ENCODE measurements at places on chromosomes 3 and 15.

GRCh38 chr3:171556148-171556547 lies 95.9 kb upstream of the TNIK start:
- DNase-seq = no peak

DNA sequence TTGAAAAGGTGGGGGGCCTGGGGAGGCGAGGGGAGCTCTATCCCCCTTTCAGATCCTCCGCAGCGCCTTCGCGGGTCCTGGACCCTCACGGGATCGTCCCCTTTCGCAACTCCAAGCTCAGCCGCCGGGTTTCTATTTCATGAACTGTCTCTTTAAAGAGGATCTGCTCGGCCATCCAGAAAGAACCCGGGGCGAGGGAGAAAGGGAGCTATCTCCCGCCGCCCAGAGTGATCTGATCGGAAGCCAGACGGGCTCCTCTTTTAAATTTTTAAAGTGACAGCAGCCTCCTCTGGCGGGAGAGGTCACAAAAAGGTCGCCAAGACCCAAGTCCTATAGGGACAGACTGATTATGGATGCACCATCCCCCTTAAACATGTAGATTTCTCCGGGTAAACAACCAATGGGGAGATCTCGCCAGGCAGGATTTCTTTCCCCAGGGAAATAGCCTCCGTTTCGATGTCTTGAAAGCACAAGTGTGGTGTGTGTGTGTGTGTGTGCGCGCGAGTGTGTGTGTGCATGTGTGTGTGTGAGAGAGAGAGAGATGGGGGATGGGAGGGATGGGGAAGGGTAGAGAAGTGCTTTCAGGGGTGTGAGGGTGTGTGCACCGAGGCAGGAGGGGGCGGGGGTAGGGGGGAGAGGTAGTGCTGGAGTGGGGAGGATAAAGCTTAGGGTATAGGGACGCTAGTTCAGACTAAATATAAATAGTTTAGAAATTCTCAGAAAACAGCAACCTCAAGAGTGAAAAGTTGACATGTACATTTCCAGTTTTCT lies 516.1 kb downstream of the MECOM start:
- DNase-seq = no peak

DNA sequence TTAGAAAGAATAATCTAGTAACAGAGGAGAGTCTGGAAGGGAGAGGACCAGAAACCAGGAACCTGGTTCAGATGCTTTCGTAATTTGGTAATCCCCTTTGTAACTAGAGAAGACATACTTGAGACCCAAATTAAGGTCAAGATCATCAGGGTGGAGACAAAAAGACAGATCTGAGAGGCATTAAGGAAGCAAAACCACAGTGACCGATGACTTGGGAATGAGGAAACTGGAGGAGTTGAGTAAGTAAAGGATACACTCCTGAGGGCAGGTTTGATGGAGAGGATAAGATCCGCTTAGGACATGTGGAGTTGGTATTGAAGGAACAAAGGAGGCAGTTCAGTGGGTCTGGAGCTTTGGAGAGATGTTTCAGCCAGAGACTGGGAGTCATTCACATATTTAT lies 23.6 kb upstream of the BCL2A1 start:
- no peak for DNase-seq

DNA sequence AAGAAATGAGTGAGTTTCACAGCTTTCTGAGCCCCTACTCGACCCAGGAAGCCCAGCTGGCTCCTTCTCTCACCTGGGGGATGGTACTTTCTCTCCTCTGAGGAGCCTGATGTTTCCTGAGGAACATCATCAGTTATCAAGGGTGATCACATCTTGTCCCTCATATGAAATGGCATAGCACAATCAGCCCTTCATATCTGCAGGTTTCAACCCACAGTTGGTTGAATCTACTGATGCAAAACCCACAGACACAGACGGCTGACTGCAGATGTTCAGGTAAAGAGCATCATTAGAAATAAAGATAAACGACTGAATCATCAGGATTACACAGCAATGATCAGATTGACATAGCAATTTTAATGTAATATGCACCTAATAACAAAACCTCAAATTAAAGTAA lies 93.6 kb upstream of the OSTN start:
- no peak for DNase-seq

GRCh38 chr3:119883461-119884160 lies 101.7 kb downstream of the NR1I2 start:
- DNase-seq = no peak

GRCh38 chr3:135982922-135983581 lies 17.5 kb downstream of the PPP2R3A start:
- DNase-seq = no peak

- no peak for DNase-seq
These were observed 247.2 kb downstream of the PTPRG start for GRCh38 chr3:61808526-61808925.

Data from head of caudate nucleus (tissue), 42 donors.